ENCODE measurements at places on chromosomes 7 and 10. TPM values are rescaled to one million over a fixed set of nuclear protein-coding genes. Genes with fewer than 3 reads are reported as not detected.

ELFN1 gene
- total RNA-seq: 0.65 TPM

LUC7L2 gene
- 23.5 TPM for total RNA-seq

GNAT3 gene
- not detected for total RNA-seq

CCDC3 gene
- total RNA-seq: 12.2 TPM

ERCC6 gene
- total RNA-seq: 58.8 TPM

IFIT2 gene
- 3.6 TPM for total RNA-seq

SPAG6 gene
- total RNA-seq: not detected

GTPBP10 gene
- total RNA-seq: 11.4 TPM
